ENCODE measurements at places on chromosomes 4 and X.

GRCh38 chr4:153099391-153100140 lies 104.7 kb upstream of the TRIM2 start:
- no peak for DNase-seq

GRCh38 chr4:148893095-148893494 lies 450.9 kb upstream of the NR3C2 start:
- DNase-seq, result no peak

- DNase-seq, result no peak
Measured at GRCh38 chr4:69058410-69059059, 37.7 kb upstream of the UGT2B7 start.

DNA sequence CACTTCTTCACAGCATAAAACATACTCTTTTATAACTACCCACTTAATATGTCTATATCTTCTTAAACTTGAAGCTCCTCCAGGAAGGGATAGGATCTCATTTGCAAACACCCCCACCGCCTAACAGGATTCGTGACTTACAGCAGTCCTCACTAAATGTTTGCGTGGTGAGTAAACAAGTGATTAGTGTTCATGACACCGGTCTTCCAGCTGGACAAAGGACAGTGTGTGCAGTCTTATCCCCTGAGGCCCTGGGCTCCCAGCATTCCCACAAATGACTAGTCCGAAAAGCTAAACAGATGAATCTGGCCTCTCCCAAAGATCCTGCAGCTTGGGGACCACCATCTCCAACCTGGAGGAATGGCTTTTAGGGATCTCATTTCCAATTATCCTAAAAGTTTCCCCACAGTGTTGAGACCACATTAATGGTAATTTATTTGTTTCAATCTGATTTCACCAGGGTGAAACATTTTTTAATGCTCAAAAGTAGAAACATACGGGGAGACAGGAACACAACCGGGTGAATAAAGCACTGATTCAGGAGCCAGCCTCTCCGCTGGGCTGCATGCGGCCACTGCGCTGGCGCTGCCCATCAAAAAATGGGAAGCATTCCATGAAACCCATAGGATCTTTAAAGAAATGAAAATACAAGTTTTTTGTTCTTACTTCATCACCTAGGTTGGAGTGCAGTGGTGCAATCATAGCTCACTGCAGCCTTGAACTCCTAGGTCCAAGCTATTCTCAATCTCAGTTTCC lies 69.2 kb downstream of the HADH start:
- DNase-seq, result no peak

- DNase-seq, result no peak
Measured at GRCh38 chr4:43339435-43339834, 446.9 kb downstream of the GRXCR1 start.

GRCh38 chrX:106039920-106040319 lies 1.4 kb upstream of the SERPINA7 start:
- no peak for DNase-seq

DNA sequence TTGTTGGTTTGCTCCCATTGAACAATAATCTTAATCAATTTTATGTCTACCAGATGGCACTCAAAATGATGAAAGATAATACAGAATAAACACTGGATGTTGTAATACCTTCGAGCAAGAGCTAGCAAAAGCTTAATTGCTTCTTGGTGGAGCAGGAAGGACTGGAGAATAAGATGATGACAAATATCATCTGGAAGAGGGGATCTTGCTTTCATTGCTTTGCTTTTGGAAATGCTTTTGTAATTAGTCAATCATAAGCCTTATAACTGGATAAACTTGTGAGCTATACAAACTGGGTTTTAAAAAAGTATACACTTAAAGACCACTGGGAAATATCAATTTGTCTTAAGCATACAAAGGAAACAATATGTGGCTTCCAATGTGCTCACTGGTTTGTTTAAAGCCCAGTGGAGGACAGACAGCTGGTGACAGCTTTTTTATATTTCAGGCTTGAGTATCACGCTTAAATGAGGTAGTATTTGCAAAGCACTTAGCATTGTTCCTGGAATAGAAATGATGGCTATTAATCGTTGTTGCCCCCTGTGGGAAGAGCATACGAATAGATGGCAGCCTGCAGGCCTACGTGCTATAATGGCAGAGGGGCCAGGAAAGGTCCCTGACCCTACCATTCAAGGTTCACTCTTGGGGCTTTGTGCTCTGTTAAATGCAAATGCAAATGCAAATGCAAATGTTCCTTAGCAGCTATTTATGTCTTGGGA lies 61.2 kb downstream of the TMEM150C start:
- no peak for DNase-seq

- no peak for DNase-seq
Measured at GRCh38 chr4:26082565-26082964, 168.5 kb downstream of the SMIM20 start.

DNA sequence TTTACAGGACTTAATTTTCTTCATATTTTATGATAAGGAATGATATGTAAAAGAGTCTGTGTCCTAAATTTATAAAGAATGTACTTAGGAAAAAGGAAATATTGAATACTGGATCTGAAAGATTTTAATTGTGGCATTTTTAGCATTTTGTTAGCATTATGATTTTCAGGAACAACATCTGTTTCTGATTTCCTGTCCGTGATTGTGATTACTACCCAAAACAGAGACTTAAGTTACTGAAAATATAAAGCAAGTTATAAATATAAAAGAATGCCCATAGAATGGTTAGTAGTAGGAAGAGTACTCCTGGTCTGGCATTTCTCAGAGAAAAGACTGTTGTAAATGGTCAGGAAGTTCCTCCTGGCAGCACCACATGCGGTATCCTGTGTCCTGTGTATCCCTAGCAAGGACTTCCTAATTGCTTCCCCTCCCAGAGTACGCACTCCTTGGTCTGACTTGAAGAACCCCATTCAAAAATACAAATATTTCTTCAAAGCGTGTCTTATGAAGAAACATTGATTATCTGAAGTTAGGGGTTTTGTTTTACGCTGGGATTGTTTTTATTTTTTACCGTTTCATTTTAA lies 88.9 kb downstream of the RS1 start:
- no peak for DNase-seq

GRCh38 chr4:15695240-15695699 lies 7.6 kb upstream of the BST1 start:
- no peak for DNase-seq

GRCh38 chr4:36177946-36178345 lies 66.4 kb downstream of the ARAP2 start:
- no peak for DNase-seq

GRCh38 chrX:83521905-83522304 lies 13.8 kb downstream of the POU3F4 start:
- DNase-seq, result no peak

DNA sequence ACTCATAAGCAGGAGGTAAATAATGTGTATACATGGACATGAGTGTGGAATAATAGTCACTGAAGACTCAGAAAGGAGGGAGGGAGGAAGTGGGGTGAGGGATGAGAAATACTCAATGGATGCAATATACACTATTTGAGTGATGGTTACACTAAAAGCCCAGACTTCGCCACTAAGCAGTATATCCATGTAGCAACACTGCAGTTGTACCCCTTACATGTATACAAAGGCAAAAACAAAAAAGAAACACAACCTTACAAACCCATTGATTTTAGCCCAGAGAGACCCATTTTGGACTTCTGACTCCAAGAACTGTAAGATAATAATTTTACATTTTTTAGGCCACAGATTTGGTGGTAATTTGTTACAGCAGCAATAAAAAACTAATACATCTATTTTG lies 51.5 kb downstream of the VMA21 start:
- no peak for DNase-seq

DNA sequence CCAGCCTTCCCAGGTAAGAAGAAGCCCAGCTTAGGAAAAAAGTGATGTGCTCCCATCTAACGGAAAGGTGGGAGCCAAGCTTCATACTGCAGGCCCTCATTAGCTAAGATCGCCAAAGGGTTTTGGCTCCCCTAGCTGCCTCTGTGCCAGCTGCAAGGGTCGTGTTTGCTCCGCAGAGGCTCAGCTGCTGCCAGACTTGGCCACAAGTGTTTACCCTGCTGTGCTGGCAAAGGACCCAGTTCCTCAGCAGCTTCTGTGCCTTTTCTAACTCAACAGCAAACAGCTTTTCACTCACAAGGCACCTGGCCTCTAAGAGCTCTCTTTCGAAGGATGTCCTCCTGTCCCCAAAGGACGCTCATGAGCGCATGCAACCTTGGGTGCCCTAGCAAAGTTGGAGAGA lies 12.2 kb upstream of the VMA21 start:
- DNase-seq, result no peak

DNA sequence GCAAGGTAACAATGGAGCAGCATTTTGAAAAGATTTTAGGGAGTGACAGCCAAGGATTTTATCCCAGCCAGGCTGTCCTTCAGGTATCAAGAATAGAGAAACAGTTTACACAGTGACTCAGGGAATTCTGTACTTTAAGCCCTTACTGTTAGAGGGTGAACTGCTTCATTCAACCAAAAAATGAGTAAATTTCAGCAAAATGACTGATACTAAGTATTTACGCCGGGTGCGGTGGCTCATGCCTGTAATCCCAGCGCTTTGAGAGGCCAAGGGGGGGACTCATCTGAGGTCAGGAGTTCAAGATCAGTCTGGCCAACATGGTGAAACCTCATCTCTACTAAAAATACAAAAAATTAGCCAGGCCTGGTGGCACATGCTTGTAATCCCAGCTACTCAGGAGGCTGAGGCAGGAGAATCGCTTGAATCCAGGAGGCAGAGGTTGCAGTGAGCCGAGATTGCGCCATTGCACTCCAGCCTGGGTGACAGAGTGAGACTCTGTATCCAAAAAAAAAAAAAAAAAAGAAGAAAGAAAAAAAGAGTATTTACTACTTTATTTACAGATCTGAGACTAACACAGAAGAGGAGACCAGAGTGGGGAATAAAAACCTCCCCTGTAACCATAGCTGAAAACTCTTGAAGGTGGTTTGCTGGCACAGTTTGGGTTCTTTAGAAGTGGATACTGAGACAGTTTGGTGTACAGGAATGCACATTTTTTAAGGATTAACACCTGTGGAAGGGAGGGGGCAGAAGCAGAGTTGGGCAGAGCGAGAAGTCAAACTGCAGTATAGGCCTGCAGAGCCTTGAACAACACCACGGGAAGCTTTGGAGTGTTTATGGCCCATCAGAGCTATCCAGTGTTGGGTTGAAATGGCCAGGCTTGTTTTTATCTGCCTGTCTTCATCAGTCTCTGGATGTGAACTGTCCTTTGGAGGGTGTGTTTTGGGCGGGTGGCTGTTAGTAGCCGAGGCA lies 40.5 kb downstream of the TMEM131L start:
- DNase-seq, result no peak

- DNase-seq, result no peak
Measured at GRCh38 chr4:141686879-141687278, 50.5 kb downstream of the IL15 start.

DNA sequence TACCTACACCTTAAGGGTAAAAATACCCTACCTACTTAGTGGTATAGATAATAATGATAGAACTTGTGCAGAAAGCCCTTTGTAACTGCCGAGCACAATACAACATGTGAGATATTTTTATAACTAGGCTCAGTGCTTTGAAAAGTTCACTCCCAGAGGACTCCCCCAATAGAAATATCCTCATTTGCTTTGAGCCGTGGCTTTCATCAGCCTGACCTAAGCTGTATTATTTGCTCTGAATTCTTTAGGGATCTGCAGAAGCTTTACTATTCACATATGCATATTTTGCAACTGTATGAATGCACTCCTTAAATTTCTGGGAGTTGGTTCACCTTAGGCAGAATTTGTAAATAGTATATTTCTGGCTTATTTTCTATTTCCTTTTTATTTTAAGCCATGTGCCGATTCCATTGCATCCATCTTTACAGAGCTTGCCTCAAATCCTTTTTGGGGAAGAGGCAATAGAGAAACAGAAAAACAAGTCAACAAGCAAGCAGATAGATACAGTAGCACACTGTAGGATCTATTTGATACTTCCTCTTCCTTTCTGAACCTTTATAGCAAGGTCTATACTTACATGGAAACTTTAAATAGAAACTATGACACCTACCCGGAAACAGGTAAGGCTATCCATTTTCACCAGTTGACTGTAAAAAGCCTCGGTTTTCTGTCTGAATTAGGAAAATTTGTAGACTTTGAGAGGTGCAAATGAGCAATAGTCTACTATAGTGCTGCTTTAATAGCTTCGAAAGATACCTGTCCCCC lies 242.5 kb upstream of the VCX3A start:
- DNase-seq, result no peak

- DNase-seq, result no peak
Measured at GRCh38 chr4:38982361-38983095, 49.7 kb downstream of the TMEM156 start.

GRCh38 chrX:41655631-41656030 lies 33.1 kb upstream of the GPR34 start:
- DNase-seq, result no peak

GRCh38 chr4:3369781-3370674 lies 71.7 kb upstream of the HGFAC start:
- DNase-seq, result no peak

DNA sequence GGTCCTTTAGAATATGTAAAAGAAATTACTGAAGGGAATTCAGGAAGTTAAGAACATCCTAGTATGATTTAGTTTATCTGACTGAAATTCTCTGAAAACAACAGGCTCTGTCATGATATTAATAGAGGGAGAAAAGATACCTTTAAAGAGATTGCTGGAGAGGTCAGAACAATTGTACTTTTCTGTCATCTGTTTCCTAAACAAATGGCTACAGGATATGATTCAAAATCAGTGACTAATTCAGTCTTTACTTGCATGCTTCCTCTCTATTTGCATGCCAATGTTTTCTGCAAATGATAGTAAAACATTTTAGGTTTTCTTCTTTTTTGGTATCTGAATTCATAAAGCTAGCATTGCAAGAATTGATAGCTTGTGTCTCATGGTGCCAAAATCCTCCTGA lies 616.7 kb upstream of the PCDH7 start:
- no peak for DNase-seq

DNA sequence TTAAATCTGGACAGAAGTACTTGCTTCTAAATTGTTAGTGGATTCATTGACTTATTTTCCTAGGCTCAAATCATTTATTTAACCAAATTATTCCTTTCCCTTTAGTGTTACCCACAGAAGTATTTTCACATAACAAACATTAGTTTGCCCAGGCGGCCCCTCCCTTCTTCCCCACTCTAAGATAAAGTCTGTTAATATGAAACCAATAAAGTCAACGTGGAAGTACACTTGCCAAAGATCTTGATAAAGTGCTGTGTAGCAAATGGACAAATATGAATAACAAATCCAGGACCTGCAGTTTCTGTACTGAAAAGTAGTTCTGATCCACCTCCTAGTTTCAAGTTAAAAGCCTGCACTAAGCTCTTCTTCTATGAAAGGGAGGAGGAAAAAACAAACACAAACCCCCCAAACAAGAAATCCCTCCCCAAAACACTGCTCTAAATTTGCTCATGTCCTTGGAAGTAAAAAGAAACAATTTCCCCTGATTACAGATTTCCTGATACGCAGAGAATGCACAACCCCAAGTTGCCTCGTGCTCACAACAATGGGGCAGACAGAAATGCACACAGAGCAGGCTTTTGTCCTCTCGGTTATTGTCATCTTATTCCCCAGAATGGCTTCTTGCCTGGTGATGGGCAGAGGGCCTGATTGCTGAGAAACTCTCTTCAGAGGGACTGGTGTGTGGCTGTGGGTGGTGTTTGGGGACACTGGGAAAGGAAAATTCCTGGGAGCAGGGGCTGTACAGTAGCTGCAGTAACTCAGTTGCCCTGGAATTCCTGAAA lies 23.2 kb downstream of the TMSB4X start:
- no peak for DNase-seq
